ENCODE measurements at places on chromosomes 7 and 10.

DNA sequence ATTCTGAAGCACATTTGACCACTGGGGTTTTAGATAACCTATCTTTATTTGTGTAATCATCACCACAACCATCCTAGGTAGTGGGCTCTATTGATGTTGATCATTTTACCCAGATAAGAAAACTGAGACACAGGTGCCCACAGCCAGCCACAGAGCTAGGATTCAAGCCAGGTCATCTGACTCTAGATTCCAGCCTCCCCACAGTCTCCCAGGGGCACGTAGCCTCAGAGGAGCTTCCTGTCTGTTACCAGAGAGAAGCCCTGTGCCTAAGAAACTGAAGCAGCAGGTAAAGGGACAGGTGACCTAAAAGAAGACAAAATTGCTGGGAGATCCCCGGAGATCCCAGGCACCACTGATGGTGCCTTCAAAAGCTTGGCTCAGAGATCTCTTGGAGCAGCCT, 55.8 kb downstream of the ALOX5 start:
- DNase-seq: no peak

DNA sequence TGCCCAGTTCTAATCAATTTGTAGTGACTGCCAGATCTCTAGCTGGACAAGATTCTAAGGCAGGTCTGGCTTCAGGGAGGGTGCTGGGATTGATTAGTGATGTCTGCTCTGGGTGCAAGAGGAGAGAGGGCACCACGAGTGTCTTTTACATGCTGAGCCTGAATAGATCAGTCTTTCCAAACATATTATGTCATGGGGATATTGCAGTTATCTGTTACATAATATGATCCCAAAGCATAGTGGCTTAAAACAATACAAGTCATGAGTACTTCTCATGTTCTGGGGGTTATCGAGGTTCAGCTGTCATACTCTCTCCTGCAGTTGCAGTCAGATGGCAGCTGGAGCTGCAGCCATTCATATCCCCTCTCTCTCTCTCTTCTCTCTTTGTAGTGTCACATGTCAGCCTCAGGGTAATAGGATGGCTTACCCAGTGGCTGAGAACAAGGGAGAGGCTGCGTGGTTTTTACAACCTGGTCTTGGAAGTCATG, 26.0 kb downstream of the SLC29A3 start:
- DNase-seq: no peak

DNA sequence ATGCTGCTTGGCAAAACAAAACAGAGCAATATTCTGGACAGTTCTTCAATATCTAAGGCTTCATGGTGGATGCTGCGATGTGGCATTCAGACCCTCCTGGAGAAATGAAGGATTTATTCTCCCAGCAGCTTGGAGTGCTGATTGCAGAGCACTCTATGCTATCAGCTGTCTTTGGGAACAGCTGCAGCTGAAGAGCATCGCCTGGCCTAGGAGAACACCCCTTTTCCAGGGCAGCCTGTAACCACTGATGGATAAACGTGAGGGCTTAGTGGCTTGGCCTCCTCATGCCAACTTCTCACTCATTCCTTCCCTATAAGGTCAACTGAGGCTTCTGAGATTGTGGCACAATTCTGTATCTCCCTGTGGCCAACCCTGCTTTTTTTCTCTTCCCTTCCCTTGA, 638.1 kb upstream of the CNTNAP2 start:
- DNase-seq: no peak

DNA sequence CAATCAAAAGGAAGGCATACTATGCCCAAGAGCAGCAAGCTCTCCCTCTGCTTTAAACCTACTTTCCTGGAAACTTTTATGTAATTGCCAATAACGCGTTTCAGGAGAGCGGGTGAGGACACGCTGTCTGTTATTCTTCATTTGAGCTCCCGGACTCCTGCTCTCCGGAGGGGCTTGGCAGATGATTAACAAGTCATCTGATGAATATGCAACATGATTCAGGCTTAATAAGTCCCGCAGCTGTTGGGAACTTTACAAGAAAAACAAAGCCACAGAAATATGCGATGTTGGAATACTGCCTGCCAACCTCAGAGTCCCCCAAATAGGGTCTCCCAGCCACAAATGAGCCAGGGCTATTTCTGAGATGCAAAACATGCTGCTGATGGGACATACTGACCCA, 348.0 kb downstream of the GPAM start:
- DNase-seq: peak; percentile 35

DNA sequence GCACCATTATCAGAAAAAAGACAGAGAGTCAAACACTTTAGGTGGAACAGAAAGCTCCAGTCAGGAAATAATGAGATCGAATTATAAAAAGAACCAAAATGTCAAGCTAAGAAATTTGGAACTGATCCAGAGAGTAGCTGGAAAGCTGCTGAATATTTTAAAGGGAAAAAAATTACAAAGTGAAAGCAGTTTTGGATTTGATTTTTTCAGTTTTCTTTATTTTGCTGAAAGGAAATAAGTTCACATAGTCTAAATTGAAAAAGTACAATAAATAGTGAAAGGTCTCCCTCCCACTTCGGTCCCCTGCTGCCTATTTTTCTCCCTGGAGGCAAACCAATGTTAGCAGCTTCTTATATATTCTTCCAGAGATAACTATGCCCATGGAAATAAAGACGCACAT, 11.3 kb upstream of the TOMM7 start:
- DNase-seq: no peak

- no peak for DNase-seq
These were observed 1.7 kb upstream of the DYNC2I1 start for GRCh38 chr7:158854681-158855081.

DNA sequence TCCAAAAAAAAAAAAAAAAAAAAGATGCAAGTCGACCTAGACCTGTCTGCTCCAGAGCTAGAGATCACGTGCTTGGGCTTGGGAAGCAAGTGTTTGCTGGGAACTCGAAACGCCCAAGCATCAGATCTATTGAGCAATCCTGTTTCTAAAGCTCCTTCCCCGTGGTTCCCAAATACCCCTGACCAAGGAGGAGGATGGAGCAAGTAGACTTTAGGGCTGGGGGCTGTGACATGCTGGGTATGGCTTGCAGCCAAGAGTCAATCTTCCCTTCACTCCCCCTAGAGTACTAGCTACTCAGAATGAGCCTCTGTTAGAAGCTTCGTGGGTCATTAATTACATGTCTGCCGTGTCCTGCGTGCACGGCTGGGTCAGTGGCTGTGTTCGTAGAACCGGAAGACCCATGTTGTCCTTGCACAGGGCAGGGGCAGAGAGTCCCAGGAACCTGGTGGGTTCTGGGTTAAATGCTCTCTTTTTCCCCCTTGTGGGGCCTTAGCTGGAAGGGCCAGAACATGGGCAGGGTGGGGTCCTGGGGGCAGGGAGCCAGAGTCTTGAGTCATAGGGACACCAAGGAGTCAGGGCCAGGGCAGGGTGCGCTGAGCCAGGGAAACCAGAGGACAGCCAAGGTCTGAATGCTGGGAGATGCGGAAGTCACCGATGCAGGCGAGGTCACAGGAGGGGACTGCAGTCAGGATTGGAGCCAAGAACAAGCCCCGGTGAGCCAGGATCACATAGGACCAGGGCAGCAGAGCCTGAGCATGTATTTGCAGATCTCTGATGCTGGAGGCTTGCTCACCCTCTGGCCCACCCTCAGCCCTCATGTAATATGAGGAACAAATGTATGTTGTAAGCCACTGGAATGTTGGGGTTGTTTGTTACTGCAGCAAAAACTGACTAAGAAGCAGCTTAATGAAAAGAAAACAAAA, 34.6 kb upstream of the TPST1 start:
- no peak for DNase-seq

DNA sequence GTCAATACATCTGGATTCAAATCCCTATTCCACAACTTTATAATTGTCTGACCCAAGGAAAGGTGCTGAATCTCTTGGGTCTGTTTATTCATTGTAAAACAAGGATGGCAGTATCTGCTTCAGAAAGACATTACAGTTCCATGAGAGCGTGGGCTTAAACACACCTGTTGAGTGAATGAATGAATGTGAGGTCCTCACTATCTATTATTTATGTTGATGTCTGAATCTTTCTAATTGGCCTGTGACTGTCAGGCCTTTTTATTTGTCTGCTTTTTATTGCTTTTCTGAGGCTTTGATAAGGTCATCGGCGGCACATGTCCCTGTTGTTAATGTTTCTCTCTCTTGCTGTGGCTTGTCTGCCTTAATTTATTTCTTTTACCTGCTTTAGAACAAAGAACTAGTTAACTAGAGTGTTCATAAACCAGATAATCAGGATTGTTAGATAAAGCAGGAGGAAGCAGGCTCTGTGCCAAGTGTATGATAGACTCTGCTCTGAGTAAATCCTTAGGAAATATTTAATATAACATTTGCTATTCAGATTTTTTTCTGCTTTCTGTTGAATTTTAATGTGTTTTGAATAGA, 42.3 kb upstream of the CYCS start:
- DNase-seq: no peak

- DNase-seq: no peak
These were observed 23.8 kb upstream of the SLF2 start for GRCh38 chr10:100888957-100889356.

GRCh38 chr10:78568620-78569019, 500.1 kb upstream of the ZMIZ1 start:
- DNase-seq: no peak

DNA sequence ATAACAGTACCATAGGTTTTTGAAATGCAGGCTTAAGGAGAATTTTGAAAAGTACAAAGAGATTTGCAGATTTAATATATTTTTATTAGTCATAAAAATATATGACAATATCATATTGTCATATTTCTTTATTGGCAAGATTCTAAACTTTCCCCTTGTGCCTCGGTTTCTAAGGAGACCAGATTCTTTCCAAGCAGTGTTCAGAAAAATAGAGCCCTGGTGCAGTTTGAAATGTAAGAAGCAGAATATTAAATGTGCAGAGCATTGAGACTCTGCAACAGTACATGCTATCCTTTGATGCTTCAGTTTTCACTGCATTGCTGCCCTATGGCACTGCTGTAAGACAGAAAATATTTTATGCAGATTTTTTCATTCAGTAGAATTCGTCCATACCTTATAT, 243.2 kb downstream of the CCDC3 start:
- DNase-seq: no peak

- DNase-seq: no peak
These were observed 64.0 kb downstream of the CSGALNACT2 start for GRCh38 chr10:43202224-43202656.

DNA sequence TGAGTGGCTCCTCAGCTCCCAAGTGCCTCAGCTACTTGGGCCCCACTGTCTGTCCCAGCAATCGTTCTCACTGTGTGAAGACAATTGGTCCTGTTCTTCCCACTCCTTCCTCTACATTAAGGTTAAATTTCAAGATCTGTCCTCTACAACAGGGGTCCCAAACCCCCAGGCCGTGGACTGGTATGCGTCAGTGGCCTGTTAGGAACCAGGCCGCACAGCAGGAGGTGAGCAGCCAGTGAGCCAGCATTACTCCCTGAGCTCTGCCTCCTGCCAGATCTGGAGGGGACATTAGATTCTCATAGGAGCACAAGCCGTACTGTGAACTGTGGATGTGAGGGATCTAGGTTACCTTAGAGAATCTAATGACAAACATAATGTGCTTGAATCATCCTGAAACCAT, 376.9 kb upstream of the FZD8 start:
- no peak for DNase-seq

DNA sequence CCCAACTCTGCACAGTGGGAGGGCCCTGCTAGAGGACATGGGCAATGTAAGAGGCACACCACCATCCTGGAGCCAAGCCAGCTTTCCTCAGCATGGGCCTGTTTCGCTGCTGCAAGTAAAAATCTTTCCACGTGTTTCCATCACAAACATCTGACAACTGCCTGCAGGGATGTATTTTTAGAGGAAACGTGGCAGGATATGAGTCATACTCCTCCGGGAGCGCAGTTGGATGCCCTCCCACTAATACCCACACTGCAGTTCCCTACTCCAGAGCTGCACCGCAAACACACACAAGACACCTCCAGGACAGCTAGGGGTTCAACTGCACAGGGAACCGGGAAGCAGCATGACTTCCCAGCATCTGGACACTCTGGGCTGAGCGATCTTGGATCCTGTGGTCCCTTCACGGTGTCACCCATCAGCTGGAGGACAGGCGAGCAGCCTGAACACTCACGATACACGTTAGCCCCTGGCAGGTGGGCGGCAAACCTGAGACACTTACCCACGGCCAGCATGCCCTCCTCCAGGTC, 26.1 kb downstream of the PLAC9 start:
- DNase-seq: peak; percentile 99

DNA sequence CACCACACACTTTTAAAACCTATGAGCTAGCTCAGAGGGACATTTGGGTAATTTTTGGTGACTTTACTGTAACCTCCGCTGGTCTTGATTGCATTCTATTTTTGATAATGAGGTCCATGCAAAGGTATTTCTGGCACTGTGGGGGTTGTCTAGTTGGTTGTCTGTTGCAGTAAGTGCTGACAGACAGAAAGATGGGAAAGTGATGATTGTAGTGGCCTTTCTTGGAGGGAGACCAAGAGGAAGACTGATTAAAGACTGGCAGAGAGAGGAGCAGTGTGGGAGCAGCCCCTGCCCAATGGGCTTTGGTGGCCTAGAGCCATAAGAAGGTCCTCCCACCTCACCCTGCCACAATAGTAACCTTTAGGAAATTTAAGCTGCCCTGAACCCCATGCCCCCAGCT, 173.4 kb upstream of the CTBP2 start:
- no peak for DNase-seq

DNA sequence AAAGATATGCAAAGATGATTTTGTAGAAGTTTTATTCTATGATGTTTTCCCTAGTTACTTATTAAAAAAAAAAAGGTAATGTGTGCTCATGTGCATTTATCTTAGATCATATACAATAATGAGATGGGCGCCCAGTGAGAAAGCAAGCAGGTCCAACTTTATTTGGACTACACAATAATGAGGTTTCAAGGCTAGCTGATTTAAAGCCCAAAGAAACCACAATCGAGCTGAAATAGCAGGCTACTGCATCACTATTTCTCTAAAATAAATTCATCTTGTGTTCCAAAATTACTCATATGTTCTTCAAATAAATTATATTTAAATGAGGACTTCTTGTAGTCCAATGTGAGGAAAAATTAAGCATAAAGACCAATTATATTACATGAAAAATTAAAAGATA, 110.1 kb downstream of the JMJD1C start:
- DNase-seq: no peak

DNA sequence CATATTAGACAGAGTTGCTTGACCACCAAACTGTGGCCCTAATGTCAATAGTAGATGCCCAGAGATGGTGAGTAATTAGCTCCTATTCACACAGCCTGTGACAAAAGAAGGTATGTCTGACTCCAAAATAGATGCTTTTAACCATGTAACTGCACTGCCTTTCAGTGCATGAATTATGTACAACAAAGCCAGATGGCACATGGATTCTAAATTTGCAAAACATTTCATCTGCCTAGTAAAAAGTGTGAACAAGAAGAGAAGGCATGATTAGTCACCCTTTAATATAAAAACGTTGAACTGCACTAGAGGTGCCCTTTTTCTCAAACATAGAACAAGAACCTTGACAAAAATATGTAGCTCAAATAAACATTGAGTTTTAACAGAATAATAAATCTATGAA, 35.5 kb upstream of the PTPRZ1 start:
- no peak for DNase-seq

Measured in fibroblast of the conjunctiva (primary cell).